ENCODE measurements at places on chromosomes 2 and 18.

DNA sequence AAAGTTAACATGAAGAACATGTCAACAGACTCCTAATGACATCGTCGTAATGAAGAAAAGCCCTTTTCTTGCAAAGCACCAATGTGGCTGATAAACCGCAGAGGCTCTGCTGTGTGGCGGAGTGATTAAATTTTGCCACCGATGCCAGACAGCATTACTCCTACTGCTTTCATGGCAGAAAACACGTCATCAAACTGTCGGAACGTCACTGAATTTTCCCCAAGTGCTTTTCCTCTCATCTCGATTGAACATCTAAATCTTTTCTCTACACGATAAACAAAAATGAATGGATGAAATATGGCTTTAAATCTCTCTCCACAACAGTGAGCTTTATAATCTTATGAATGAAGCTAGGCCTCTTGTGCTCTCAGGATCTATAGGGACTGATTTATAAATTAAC lies 159.8 kb upstream of the REG3G start:
- DNase-seq = no peak
- H3K4me3 ChIP-seq = no peak overlapping the region
- no peaks in the 10 kb centered on the region for H3K36me3 ChIP-seq
- H3K27me3 ChIP-seq = peaks cover 34% of the 10 kb centered on the region
- no peaks in the 10 kb centered on the region for H3K4me1 ChIP-seq
- H3K27ac ChIP-seq = no peak overlapping the region

DNA sequence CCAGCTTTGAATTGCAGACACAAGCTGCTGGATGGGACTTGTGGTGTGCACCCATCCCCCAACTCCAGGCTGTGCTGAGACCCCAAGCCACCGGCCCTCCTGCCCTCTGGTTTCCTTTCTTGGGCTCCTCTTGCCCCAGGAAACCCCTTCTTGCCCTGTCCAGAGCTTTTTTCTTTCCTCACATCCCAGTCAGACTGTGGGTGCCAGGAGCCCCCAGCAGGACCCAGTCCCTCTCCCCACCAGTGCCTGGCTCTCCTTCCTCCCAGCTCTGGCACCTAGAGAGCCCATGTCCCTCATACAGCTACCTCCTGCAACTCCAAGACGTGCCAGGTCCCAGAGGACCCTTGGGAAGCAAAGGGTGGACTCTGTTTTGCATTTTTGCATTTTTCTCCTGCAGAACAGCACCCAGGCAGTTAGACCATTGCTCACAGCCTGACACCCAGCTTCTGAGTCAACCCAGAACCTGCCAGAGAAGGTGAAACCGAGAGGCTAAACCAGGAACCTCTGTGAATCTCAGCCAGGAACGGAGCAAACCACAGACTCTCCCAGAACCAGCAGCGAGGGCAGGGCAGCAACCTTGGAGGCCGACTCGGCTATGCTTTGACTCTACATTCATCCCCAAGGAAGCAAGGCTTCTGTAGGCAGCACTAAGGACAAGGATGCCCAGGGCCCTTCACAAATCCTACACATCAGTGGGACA lies 221.1 kb downstream of the ANAPC1 start:
- peak overlapping the region; percentile 99 for H3K27ac ChIP-seq
- peak; percentile 80 for DNase-seq
- peaks cover 43% of the 10 kb centered on the region for H3K4me1 ChIP-seq

DNA sequence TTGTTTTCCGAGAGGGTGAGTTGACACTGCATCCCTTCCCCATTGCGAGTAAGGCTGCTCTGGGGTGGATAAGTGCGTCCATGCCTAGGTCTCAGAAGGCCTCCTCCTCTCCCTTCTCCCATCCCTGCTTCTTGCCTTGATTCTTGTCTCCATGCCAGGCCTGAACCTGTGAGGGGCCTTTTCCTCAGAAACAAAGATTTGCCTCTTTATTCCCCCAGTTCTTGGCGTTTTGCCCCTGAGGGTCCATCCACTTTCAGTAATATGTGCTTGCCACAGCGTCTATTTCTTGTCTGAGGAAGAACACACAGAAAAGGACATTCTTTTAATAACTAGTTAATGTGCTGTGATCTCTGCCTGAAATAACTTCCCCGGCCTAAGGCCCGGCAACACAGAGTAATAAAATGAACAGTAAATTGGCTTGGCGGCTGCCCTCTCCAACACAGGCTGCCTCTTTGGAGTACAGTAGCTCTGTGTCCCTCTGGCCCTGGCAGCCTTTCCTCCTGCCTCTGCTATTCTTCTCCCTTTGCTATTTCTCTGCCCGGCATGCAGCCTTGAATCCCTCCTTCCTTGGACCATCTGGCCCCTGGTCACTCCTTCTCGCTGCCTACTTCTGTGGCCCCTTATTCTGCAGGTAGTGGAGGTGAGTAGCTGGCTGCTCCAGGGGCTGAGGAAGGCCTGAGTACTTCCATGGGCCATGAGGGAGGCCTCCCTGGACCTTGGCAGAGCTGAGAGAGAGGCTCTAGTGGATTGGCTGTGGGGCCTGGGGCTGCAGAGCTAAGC lies 4.4 kb downstream of the EHD3 start:
- H3K36me3 ChIP-seq = no peaks in the 10 kb centered on the region
- peaks cover under 1% of the 10 kb centered on the region for H3K4me1 ChIP-seq
- H3K27ac ChIP-seq = no peak overlapping the region

DNA sequence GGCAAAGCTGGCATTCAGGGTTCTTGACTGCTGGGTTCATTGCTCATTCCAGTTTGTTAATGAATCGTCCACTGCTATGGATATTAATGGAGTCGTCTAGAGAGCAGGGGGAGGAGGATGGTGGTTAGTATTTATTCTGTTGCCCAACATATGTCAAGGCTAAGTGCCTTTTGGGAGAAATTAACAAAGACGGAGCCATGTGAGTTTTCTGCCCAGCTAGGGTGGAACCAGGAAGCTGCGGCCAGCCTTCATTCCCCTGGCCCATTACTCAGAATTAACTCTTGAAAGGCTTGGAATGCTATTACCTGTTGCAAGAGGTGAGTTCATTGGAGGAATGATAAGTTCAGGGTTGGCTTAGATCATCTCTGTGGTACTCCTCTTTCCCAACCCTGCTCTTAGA lies 19.3 kb downstream of the IGFBP2 start:
- no peak for DNase-seq
- H3K27me3 ChIP-seq = no peaks in the 10 kb centered on the region
- H3K36me3 ChIP-seq = no peaks in the 10 kb centered on the region
- peaks cover 22% of the 10 kb centered on the region for H3K4me1 ChIP-seq
- no peak overlapping the region for H3K4me3 ChIP-seq

DNA sequence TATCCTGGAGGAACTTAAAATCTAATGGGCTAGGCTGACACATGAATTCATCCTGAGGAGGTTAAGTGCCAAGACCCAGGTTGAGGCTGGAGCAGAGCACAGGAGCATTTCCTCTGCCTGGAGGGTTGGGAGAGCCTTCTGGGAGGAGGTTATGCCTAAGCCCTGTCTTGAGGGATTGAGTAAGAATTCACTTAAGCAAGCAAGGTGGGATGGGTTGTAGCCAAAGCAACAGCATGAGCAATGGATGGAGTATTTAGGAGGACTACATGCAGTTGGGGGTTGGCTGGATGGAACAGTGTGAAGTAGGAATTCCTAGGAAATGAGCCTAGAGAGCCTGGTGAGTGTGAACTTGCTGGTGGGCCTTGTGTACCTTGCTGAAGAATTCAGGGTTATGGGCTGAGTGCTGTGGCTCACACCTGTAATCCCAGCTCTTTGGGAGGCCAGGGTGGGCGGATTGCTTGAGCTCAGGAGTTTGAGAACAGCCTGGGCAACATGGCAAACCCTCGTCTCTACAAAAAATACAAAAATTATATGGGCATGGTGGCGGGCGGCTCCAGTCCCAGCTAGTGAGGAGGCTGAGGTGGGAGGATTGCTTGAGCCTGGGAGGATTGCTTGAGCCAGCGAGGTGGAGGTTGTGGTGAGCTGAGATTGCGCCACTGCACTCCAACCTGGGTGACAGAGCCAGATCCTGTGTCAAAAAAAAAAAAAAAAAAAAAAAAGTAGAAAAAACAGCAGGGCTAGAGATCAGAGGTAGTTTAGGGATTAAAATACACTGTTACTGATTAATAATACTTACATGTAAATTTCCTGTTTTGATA lies 22.2 kb downstream of the TANC1 start:
- peaks cover 17% of the 10 kb centered on the region for H3K36me3 ChIP-seq
- peak overlapping the region; percentile 52 for H3K4me3 ChIP-seq
- DNase-seq = peak; percentile 98
- H3K27ac ChIP-seq = peak overlapping the region; percentile 73
- peaks cover 48% of the 10 kb centered on the region for H3K4me1 ChIP-seq
- H3K27me3 ChIP-seq = no peaks in the 10 kb centered on the region

- no peak overlapping the region for H3K27ac ChIP-seq
- H3K4me3 ChIP-seq = no peak overlapping the region
- no peak for DNase-seq
- H3K36me3 ChIP-seq = no peaks in the 10 kb centered on the region
- H3K27me3 ChIP-seq = no peaks in the 10 kb centered on the region
Measured at GRCh38 chr2:50591642-50592041, 440.3 kb downstream of the NRXN1 start.

- DNase-seq = peak; percentile 51
- H3K4me1 ChIP-seq = peaks cover 6% of the 10 kb centered on the region
- no peak overlapping the region for H3K27ac ChIP-seq
- H3K27me3 ChIP-seq = peaks cover 48% of the 10 kb centered on the region
- H3K4me3 ChIP-seq = no peak overlapping the region
Measured at GRCh38 chr2:35973132-35973736, 382.3 kb upstream of the CRIM1 start.

- H3K4me3 ChIP-seq = no peak overlapping the region
- peaks cover 73% of the 10 kb centered on the region for H3K36me3 ChIP-seq
- no peaks in the 10 kb centered on the region for H3K27me3 ChIP-seq
- H3K4me1 ChIP-seq = no peaks in the 10 kb centered on the region
Measured at GRCh38 chr18:58349650-58350049, 279.2 kb downstream of the ALPK2 start.

DNA sequence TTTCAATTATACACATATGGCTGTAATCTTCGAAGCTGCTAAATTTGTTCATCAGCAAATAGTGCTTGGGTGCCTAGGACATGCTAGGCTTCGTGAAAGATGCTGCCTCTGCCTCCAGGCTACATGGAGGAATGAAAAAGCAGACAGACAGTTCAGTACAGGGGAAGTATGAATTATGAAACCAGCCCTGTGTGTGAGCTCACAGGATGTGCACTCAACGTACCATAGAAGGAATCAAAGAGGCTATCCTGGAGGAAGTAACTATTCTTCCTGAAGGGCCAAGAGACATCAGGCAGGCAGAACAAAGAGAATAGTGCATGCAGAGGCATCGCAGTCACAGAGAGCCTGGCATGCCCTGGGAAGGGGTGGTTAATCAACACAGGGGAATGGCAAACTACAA lies 61.4 kb downstream of the DYM start:
- H3K27ac ChIP-seq = peak overlapping the region; percentile 2
- H3K27me3 ChIP-seq = no peaks in the 10 kb centered on the region
- H3K4me3 ChIP-seq = no peak overlapping the region
- H3K36me3 ChIP-seq = peaks cover 6% of the 10 kb centered on the region
- no peaks in the 10 kb centered on the region for H3K4me1 ChIP-seq

- H3K36me3 ChIP-seq = no peaks in the 10 kb centered on the region
- H3K4me3 ChIP-seq = no peak overlapping the region
- DNase-seq = no peak
- no peaks in the 10 kb centered on the region for H3K4me1 ChIP-seq
- no peak overlapping the region for H3K27ac ChIP-seq
Measured at GRCh38 chr2:182631299-182631698, 84.8 kb upstream of the DNAJC10 start.

GRCh38 chr2:46136481-46136880 lies 160.7 kb upstream of the EPAS1 start:
- DNase-seq = no peak
- no peaks in the 10 kb centered on the region for H3K27me3 ChIP-seq
- peaks cover 25% of the 10 kb centered on the region for H3K4me1 ChIP-seq

- H3K36me3 ChIP-seq = no peaks in the 10 kb centered on the region
- H3K27ac ChIP-seq = no peak overlapping the region
- H3K4me3 ChIP-seq = no peak overlapping the region
- H3K27me3 ChIP-seq = no peaks in the 10 kb centered on the region
- DNase-seq = no peak
- no peaks in the 10 kb centered on the region for H3K4me1 ChIP-seq
Measured at GRCh38 chr2:114122930-114123329, 233.0 kb downstream of the ACTR3 start.

DNA sequence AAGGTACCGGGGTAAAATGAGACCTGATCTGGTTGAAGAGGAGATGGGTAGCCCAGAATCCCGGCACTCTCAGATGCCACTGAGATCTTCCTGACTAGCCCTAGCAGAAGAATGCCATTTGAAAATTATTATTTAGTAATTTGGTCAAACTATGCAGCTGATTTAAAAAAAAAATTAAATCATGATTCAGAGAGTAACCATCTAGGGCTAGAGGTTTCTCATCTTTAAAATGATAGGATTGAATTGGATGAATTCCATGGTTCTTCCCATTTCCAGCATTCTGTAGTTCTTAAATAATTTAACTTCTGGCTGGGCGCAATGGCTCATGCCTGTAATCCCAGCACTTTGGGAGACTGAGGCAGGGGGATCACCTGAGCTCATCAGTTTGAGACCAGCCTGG lies 106.1 kb downstream of the MYO1B start:
- no peak overlapping the region for H3K27ac ChIP-seq
- no peaks in the 10 kb centered on the region for H3K27me3 ChIP-seq
- peaks cover 14% of the 10 kb centered on the region for H3K4me1 ChIP-seq
- peaks cover 31% of the 10 kb centered on the region for H3K36me3 ChIP-seq
- no peak for DNase-seq
- H3K4me3 ChIP-seq = no peak overlapping the region

Measured in MCF 10A (cell line).